Renal pelvis (tissue), 12 donors: ENCODE measurements at places on chromosomes 11 and 22. TPM values are rescaled to one million over a fixed set of nuclear protein-coding genes. Genes with fewer than 3 reads are reported as not detected.

- peak; percentile 49 for DNase-seq
Observed at GRCh38 chr11:46667043-46667481, 33.4 kb downstream of the ARHGAP1 start.

- DNase-seq: no peak
Observed at GRCh38 chr11:72425053-72425980, 9.0 kb downstream of the CLPB start.

Gene TMEM132A
- 70.4 TPM for polyA plus RNA-seq

Gene PRAME
- polyA plus RNA-seq: 0.90 TPM

Gene OR6T1
- polyA plus RNA-seq: not detected

Gene CHRM1
- 0.07 TPM for polyA plus RNA-seq

Gene STT3A
- 205 TPM for polyA plus RNA-seq

Gene CTSC
- 215 TPM for polyA plus RNA-seq

DNA sequence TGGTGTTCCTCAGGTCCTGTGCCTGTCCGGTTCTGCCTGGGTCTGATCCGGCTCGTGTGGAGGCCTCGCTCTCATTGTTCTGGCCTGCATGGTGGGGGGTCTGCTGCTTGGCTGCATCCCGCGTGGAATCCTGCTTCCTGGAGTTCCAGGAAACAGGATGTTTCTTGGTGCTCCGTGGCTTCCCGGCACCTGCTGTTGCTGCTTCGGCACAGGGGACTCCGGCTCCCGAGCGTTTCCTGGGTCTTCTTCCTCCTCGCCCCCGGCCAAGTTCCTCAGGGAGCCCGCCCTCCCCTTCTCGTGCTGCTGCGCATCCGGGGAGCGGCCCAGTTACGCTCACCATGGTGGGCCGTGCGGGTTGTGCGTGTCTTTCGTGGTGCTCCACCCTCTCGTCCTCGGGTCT is 29.9 kb downstream of the GLB1L2 start:
- DNase-seq: no peak

Gene GRIA4
- polyA plus RNA-seq: 0.98 TPM

DNA sequence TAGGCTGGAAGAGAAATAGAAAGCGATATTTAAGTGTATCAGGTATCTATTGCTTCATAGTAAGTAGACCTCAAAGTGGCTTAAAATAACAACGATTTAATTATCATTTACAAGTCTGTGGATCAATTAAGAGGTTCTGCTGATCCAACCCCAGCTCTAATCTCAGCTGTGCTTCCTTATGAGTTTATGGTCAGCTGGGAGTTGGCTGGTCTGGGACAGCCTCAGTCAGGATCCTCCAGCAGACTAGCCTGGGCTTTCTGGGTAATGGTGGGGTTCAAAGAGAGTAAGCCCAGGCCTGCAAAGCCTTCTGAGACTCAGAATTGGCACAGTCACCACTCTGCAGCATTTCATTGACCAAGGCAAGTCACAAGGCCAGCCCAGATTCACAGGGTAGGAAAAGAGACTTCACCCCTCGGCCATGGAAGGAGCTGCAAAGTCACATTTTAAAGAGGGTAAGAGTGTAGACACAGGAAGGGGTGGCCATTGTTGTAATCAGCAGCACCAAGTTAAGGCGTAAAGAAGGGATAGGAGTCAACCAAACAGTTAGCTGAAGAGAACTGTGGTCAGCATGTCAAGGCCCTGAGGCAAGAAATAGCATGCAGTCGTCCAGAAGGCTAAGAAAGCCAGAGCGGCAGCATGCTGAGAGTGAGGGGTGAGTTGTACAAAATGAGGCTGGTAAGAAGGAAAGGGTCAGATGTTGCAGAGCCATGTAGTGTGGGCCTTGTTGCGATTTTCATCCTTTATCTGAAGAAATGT is 168.2 kb downstream of the ETS1 start:
- DNase-seq: no peak

DNA sequence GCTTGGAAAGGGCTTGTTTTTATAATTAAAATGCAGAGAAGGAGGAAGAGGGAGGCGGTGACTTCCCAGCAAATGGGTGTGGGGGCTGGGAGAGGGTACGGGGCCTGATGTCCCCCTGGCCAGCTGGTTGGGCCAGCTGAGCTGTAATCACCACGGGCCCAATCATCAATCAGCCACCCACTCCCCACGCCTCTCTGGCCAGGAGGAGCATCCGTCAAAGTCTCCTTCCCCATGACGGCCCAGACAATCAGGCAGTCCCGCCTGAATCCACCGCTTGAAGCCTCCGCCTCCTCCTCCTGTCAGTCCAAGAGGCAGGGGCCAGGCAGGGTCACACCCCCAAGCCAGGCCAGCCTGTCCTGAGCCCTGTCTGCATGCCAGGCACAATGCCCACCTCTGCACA is 13.3 kb upstream of the CABP7 start:
- no peak for DNase-seq
